ENCODE measurements at places on chromosomes 2 and 18.

- DNase-seq, result no peak
These were observed 335.2 kb upstream of the LRATD1 start for GRCh38 chr2:14297340-14297739.

- no peak for DNase-seq
These were observed 68.3 kb downstream of the TET3 start for GRCh38 chr2:74052732-74053710.

GRCh38 chr2:74772046-74772445 lies 61.9 kb upstream of the HK2 start:
- DNase-seq, result no peak

DNA sequence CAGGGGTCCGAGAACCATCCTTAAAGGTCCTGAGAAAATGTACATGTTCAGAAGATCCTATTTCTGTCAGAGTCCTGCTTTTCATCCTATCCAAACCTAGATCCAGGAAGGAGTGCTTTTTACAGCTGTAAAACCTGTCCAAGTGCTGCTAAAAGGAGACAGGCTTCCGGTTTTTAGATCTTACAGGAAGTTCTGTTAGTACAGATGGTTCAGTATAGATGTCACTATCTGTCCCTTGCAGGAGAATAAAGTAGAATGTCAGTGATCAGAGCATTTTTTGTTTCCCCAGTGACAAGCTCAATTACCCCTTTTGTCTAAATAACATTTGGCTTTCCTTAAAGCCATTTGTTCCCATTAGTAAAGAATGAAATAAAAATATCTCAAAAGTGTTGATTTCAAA lies 98.3 kb downstream of the NRP2 start:
- no peak for DNase-seq

- no peak for DNase-seq
These were observed 52.3 kb downstream of the GAD1 start for GRCh38 chr2:170869036-170869435.

GRCh38 chr18:73948497-73948896 lies 199.1 kb downstream of the FBXO15 start:
- DNase-seq, result no peak

- peak; percentile 50 for DNase-seq
These were observed 26.7 kb downstream of the POLR1A start for GRCh38 chr2:86078774-86079545.

GRCh38 chr2:12434630-12435098 lies 282.1 kb upstream of the TRIB2 start:
- no peak for DNase-seq

DNA sequence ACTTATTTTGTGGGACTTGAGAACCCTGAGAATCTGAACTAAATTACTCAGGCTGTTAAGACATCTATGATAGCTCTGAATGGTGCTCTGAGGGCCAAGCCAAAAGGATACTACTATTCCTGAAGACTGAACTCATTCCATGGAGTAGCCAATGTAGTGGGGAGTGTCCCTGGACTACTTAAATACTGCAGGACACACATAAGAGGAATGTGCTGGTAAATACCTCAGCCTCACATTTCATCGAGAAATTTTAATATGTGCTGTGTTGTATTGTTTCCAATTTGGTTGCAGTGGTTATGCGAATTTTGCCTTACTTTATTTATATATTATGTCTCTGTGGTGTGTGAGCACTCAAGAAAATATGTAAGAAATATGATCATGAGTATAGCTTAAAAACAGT lies 264.4 kb upstream of the FIGN start:
- no peak for DNase-seq

DNA sequence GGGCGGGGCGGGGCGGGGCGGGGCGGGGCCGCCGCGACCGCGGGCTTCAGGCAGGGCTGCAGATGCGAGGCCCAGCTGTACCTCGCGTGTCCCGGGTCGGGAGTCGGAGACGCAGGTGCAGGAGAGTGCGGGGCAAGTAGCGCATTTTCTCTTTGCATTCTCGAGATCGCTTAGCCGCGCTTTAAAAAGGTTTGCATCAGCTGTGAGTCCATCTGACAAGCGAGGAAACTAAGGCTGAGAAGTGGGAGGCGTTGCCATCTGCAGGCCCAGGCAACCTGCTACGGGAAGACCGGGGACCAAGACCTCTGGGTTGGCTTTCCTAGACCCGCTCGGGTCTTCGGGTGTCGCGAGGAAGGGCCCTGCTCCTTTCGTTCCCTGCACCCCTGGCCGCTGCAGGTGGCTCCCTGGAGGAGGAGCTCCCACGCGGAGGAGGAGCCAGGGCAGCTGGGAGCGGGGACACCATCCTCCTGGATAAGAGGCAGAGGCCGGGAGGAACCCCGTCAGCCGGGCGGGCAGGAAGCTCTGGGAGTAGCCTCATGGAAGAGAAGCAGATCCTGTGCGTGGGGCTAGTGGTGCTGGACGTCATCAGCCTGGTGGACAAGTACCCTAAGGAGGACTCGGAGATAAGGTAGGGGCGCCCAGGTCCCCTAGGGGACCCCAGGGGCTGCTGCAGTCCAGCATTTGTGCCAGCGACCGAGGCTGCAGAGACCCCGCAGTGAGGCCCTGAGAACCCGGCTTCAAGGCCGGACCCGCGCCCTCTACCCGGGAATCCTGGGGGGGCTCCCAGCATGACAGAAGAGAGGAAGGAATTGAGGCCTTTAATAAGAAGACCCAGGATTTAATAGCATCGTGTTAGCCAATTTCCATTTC lies at the start of gene KHK:
Gene KHK, plus strand, starts transcription at position 49 of the 870 bp plus-strand sequence. Its CDS starts 488 bp downstream, at position 537.
- peak; percentile 28 for DNase-seq

DNA sequence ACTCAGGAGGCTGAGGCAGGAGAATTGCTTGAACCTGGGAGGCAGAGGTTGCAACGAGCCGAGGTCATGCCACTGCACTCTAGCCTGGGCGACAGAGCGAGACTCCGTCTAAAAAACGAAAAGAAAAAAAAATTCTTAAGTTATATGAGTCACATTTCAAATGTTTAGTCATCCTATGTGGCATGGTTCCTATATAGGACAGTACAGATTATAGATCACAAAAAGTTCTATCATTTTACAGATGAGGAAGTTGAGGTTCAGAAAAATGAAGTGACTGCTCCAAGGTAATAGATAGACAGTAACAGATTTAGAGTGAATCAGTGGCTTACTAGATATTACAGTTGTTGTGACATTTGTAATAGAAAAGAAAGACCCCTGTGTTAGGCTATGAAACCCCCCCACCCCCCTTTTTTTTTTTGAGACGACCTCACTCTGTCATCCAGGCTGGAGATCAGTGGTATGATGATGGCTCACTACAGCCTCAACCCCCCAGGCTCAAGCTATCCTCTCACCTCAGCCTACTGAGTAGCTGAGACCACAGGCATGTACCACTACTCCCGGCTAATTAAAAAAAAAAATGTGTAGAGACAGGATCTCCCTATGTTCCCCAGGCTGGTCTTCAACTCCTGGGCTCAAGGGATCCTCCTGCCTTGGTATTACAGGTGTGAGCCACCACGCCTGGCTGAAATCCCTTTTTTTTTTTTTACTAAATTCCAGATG lies 22.7 kb downstream of the PTPN4 start:
- no peak for DNase-seq

- no peak for DNase-seq
These were observed 8.5 kb upstream of the ANKRD62 start for GRCh38 chr18:12085136-12085535.

DNA sequence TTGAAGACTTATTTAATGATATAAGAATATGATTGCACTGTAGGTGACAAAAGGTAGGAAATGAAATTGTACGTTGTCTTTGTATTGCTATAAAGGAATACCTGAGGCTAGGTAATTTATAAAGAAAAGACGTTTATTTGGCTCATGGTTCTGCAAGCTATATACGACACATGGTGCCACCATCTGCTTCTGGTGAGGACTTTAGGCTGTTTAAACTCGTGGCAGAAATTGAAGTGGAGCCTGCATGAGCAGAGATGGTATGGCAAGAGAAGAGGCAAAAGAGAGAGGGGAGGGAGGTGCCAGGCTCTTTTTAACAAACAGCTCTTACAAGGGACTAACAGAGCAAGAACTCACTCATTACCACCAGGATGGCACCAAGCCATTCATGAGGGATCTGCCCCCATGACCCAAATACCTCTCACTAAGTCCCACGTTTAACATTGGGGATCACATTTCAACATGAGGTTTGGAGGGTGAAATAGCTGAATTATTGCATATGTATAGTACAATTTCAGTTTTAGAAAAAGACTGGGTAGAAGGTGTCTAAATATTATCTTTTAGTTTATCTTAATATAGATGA lies 86.8 kb downstream of the GULP1 start:
- DNase-seq, result no peak

DNA sequence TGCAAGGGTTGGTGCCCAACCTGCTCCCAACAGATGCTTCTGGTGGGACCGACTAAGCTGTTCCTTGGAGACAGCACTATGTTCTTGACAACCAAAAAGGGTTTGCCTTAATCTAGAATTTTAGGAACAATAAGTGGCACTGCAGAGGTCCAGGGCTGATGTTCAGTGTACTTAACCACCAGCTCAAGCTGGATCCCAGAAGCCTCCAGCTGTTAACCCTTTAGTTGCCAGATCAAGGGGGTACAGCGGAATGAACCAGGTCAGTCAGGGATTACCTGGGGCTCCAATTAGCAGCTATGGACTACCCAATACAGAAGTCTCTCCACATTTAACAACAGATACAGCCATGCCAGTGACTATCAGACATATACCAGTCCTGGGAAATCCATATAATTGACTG lies 3.5 kb downstream of the GPR75 start:
- no peak for DNase-seq

- no peak for DNase-seq
These were observed 277 bp upstream of the INPP1 start for GRCh38 chr2:190343089-190343535.

- no peak for DNase-seq
These were observed 394.1 kb upstream of the ATP5MC3 start for GRCh38 chr2:175575346-175576258.

DNA sequence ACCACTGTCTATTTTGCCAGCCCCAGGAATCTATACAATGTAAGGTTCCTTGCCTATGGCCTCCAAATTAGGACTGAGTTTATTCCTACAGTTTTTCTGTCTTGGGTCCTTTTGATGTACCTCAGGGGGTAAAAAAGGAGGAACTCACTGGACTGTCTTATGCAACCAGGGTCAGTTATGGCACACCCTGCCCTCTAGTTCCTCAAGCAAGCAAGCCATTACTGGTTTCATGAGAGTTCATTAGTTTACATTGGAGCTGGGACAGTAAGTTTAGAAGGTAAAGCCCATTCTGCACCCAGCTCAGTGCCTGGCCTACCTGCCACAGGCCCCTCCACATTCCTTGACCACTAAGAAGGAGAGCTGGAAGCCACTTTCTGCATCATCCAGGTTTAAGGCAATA lies 68.7 kb upstream of the WIPF1 start:
- no peak for DNase-seq

GRCh38 chr2:28717339-28717758 lies 34.3 kb upstream of the PPP1CB start:
- DNase-seq, result peak; percentile 28

- no peak for DNase-seq
These were observed 580.0 kb downstream of the SUCLG1 start for GRCh38 chr2:83879127-83879526.

Measured in mucosa of gallbladder (tissue), 1 donor.